ENCODE measurements at places on chromosomes 4 and X.

DNA sequence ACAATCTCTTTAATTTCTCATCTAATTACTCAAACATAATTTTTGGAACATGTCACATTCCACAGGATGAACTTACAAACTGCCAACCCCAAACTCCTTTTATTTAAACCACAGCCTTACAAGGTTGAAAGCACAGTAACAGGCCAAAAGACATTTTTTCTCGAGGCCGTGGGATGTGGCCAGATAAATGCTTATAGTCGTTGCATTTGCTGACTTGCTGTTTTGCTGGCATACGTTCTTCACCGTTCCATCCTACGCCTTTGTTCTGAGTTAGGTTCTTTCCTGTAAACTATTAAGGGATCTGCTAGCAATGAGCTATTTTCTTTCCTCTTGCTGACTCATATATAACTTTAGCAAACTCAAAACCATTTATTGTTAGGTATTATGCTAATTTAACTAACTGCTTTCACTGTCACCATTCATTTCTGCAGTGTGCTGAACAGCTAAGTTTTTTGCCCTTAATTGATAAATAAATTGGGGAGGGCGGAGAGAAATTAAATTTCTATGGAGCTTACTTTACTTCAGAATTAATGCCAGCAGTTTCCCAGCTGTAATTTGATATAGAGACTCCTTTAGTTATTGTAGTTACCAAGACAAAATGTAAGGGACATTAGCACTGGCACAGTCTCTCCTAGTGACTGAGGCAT is 135.1 kb upstream of the PACRGL start:
- DNase-seq = no peak

GRCh38 chr4:43987331-43987944 is 461.2 kb downstream of the KCTD8 start:
- no peak for DNase-seq

DNA sequence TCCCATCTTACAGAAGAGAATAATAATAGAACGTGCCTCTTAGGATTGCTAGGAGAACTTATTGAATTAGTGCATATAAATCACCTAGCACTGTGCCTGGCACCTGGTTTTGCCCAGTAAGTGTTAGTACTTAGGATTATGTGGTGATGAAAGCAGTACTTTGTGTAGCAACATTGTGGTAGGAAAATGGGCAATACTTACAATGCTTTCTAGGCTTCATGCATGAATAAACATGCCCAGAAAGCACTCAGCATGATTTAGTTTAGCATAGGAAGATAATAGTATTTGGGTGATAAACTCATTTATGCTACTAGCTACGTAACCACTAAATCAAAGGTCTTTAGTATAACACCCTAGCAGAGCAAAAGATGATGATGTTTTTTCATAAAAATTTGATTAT is 105.6 kb downstream of the NEUROG2 start:
- no peak for DNase-seq

GRCh38 chr4:8039853-8040252 is 100.2 kb upstream of the AFAP1 start:
- DNase-seq = no peak

DNA sequence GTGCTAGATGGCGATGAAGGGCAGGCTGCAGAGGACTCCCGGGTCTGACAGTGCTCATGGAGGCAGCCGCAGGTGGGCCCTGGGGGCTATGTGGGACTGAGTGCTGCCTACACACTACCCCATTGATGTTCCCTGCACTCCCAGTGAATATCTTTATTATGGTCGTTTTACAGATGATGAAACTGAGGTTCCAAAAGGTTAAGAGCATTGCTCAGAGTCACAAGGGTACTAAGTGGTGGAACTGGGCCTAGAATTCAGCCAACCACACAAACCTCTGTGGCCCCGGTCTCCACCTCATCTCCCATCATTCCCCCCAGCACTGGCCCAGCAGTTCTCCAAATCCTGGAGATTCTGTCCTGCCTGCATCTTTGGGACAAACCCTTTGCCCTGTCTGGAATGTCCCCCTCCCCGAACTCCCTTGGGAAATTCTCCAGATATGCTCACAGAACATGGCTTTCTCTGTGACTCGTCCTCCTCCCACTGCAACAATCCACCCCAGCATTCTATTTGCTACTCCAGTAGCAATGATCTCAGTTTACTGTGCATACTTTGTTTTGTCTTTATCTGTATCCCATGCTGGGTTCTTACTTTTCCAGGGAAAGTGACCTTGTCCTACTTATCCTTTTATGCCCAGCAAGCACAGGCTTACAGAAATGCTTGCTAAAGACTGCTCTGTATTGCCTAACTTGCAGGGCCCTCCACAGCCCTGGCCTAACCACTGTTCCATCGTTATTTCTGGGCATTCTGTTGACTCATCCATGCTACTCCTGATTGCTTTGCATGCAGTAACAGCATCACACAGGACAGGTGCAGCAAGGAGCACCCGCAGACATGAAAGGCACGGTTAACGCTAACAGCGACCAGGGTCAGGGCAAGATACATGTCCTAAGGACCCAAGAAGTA is 14.0 kb downstream of the PNMA6F start:
- no peak for DNase-seq

DNA sequence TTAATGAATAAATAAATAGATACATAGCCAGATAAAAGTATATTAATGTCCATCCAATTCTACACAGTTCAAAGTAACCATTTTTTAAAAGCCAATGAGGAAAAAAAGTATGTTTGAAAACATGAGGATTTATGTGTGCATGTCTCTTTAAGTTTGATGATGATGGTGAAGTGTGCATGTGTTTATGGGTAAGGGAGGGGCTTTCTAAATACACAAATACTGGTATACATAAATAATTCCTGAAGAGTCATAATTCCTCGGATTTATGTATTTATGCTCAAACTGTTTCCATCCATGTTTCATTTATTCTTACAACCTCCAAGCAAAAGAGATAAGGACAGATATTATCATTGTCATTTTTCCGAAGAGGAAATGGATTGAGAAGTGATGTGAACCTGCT is 75.4 kb downstream of the ENOX2 start:
- DNase-seq = no peak

DNA sequence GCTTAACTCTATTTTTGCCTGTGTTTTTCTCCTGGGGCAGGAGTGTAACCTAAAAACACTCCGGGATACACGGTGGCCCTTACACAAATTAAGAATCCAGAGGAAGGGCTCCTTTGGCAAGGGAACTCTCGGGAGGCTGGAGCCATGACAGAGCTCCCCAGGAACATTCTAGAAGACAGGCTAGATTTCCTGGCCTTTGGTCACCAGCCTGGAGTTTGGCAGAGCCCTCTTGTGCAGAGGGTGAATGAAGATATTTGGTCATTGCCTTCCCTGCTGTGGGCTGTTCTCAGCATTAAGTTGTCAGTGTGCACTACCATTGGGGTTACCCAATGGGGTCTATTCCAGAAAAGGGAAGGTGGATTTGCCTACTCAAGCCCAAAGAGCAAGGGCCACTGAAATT is 53.8 kb upstream of the LNX1 start:
- DNase-seq = no peak
